ENCODE measurements at places on chromosomes 7 and 10.

- no peak for DNase-seq
These were observed 25.5 kb downstream of the MMRN2 start for GRCh38 chr10:86931872-86932271.

GRCh38 chr7:142477079-142477651, 219.3 kb upstream of the PRSS58 start:
- DNase-seq, result no peak

- peak; percentile 15 for DNase-seq
These were observed 90.8 kb downstream of the CHN2 start for GRCh38 chr7:29285444-29285793.

- DNase-seq, result no peak
These were observed 430.2 kb downstream of the LRMDA start for GRCh38 chr10:75861582-75861981.

- peak; percentile 27 for DNase-seq
These were observed 127.9 kb upstream of the PRSS58 start for GRCh38 chr7:142385491-142386340.

GRCh38 chr10:71966046-71967004, 2.1 kb downstream of the CHST3 start:
- DNase-seq, result no peak

DNA sequence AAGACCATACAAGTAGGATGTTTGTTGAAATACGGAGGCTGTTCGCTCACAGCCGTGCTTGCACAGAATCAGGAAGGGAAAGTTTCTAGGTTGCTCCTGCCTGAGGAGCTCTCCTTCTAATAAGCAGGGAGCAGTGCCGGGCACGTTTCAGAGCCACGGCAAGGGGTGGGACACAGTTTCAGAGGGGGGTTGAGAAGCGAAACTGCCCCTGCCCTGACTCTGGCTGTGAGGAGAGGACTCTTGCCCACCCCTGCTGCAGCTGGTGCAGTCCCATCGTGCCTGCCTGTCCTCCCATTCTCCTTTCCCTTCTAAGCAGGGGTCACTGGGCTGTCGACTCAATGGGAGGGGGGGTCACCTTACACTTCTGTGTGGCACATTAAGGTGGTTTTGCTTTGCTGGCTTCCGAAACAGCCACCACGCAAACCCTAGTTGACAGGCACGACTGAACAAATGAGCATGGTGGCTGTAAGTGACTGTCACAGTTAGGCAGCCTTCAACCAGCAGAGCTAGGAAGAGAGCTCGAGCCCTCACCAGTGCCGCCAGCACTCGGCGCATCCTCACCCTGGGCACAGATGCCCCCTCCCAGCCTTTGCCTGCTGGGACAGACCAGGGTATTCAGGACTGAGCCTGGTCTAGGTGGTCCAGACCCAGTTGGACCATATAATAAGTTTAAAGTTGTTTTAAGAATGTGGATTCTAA, 37.5 kb downstream of the ZNF467 start:
- DNase-seq, result no peak

- DNase-seq, result no peak
These were observed 26.3 kb downstream of the GUSB start for GRCh38 chr7:65955718-65956117.

DNA sequence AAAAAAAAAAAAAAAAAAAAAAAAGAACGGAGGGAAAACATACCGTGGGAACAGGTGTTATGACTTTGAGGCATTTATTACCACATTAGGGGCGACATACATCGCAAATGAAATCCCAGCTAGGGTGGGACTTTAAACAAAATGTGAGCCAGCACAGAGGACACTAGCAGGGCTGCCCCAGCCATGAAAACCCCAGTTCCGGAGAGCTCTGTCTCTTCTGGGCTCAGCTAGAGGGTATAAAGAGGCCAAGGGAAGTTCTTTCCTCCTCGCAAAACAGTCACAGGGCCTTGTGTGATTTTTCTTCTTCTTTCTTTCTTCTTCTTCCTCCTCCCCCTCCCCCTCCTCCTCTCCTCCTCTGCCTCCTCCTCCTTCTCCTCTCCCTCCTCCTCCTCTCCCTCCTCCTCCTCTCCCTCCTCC, 59.9 kb upstream of the ECHDC3 start:
- DNase-seq, result no peak

- no peak for DNase-seq
These were observed 86.0 kb downstream of the ICA1 start for GRCh38 chr7:8175929-8176369.

DNA sequence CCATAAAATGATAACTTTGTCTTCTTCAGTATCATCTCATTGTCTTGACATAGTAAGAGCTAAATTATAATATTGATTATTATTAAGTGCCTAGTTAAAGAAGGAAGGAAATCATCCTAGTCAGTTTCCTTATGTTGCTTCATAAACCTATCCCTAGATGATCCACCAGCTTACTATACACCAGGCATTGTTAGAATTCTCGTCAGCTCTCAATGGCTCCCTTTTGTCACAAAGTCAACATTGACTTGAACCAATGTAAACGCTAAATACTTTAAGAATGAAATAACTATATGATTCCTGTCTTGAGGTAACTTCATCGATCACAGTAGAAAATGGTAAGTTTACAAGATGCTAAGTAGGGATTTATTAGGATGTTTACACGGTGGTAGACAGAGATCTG, 1162.9 kb downstream of the CNTNAP2 start:
- DNase-seq, result no peak

- no peak for DNase-seq
These were observed 88.8 kb downstream of the C10orf90 start for GRCh38 chr10:126581648-126582046.

DNA sequence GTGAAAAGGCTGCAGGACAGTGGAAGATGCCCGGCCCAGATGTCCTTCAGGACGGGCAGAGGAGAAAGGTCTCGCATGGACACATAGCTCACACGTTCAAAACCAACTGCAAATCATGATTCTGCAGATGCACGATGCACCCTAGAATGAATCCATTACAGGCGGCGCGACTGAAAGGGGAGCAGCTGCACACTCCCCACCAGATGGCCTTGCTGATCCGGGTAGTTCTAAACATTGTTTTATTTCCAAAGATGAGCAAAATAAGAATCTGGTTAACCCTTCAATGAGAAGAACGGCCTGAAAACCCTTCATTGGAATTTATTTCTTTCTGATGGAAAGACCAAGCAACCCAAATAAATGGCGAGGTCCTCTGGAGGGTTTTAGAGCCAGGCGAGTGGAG, 33.8 kb downstream of the CHST15 start:
- DNase-seq, result no peak

GRCh38 chr7:27921081-27921836, 181.3 kb downstream of the TAX1BP1 start:
- peak; percentile 40 for DNase-seq

DNA sequence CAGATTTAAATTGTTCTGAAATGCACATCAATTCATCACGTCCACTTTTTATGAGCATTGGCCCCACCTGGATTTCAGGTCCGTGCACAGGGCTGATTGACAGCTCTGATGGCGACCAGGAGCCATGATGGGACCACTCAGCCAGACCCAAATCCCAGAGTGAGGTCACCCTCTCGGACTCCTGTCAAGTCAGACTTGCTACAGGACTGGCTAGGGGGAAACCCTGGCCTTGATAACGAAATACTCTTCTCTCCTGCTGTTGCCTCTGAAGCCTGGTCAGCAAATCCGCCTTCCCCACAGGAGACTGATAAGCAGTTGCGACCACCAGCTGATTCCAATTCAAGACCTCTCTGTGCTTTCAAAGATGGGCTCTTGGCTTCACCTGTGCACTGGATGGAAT, 76.4 kb downstream of the CARD11 start:
- DNase-seq, result no peak

DNA sequence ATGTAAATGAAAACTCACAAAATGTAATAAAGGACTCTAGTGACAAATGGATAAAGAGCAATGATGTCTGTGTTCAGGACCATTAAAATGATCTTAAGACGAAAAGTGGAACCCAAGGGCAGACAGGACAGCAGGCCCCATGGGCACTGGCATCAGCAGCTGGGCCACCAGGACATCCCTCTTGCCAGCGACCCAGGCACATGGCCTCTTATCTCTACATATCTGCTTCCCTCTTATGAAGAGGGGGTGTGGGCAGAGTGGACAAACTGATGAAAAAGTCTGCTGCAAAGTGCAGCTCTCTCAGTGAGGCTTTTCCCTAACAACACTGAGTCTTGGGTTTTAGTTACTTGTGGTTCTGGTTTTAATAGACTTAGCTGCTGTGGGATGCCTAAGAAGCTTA, 44.8 kb upstream of the ANKRD1 start:
- no peak for DNase-seq

DNA sequence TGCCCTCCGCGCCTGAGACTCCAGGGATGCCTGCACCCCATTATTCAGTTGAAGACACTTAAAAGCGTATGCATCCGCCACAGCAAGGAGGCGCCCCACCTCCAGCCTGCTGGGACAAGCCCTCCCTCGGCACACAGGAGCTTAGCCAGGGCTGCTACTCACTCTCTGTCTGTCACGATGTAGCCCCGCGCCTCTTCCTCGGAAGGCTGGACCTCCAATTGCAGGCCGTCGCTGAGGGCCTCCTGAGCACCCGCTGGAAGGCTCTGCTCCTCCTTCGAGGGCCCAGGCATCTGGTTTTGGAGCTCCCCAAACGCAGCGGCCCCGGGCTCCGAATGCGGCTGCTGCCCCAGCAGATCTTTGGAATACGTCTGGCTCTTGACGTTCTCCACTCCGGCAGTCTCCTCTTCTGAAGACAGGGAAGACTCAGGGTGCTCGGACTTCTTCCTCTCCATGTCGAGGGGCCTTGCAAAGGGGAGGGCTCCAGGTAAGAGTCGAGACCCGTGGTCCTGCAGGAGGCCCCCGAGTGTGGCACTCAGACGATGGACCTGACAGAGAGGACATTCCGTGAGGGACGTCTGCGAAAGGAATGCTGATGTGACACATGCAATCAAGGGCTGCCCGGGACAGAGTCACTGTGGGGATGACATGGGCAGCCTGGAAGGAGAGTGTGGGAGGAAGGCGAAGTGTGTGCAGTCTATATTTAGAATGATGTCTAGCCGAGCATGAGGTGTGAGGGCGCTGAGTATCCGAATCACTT, 453.9 kb downstream of the PTPRN2 start:
- no peak for DNase-seq

- no peak for DNase-seq
These were observed 349.7 kb downstream of the KIF20B start for GRCh38 chr10:90051053-90051452.

GRCh38 chr10:69801434-69802315, at the start of gene COL13A1:
TSS of gene COL13A1 (plus strand) at chr10:69801906. CDS start at chr10:69802424, 518 bp downstream.
- DNase-seq, result no peak

- DNase-seq, result no peak
These were observed 5.4 kb upstream of the DMTF1 start for GRCh38 chr7:87146740-87147386.

DNA sequence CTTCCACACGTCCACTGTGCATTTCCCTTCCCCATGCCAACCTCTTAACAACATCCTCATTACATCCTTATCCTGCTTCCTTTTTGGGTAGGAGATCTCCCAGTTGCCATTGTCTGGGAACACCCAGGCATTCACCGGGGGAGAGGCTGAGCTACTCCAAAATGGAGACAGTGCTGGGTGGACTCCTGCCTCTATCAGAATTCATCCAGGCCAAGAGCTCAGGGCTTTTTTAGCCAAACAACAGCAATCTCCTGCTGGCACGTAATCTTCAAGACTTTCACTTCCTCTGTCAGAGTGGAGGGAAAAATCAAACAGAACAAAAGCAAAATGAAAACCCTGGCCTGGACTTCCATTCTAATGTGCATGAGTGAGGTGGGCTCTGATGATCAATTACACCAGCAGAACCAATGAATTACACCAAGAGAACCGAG, 245.0 kb downstream of the PRPF18 start:
- DNase-seq, result no peak

DNA sequence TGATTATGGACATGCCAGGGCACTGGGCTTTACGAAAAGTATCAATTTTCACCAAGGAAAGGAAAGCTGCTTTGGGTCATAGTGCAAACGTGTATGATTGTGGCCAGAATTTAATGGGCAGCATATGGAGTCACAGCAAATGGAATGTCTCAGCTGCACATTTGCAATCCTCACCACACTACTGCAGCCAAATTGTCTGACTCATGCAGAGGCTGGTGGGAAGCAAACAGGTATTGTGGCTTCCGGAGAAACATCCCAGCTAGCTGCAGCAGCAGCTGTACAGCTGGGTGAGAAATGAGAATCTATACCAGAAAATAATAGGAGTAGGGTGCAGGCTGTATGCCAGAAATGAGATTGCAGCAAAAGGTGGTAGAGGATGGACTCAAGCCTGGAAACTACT, 374.7 kb upstream of the VWC2 start:
- DNase-seq, result no peak

GRCh38 chr10:122349758-122350369, 24.6 kb upstream of the PLEKHA1 start:
- DNase-seq, result no peak

GRCh38 chr7:7188091-7188490, 5.7 kb downstream of the C1GALT1 start:
- no peak for DNase-seq

- no peak for DNase-seq
These were observed 161.7 kb upstream of the PLXDC2 start for GRCh38 chr10:19654576-19654975.

DNA sequence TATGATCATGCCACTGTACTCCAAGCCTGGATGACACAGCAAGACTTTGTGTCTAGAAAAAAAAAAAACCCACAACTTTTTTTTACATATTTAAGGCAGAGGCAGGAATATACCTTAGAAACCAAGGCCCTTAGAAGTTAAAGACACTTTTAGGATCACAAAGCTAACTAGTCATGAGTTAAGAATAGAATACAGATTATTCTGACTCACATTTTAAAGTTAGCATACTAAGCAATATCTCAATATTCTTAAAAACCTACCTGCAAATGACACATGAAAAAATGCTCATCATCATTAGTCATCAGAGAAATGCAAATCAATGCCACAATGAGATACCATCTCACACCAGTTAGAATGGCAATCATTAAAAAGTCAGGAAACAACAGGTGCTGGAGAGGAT, 177.7 kb downstream of the CHCHD3 start:
- no peak for DNase-seq

GRCh38 chr10:109259293-109259692, 664.0 kb downstream of the XPNPEP1 start:
- no peak for DNase-seq

- DNase-seq, result no peak
These were observed 30.7 kb downstream of the CUL2 start for GRCh38 chr10:35059481-35059880.

GRCh38 chr10:61135276-61135721, 191.3 kb upstream of the RHOBTB1 start:
- DNase-seq, result no peak

DNA sequence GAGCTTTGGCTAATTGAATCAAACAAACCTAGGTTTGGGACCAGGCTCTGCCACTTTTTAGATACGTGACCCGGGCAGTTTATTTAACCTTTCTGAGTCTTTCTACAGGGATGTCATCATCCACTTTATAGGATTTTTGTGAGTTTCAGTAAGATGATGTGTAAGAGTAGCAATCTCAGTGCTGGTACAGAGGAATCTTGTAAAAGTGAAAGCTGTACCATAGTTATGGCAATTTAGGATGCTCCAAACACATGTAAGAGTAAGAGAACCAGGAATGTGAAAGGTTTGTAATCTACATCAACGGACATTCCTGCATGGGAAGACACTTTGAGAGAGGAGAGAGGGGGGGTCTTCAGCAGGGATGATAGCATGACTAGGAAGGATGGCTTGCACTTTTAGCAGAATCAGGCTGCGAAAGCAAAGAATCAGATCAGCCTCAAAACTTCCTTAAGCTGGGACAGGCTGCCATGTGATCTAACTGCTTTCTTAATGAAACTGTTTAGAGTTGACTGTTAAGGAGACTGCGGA, 968 bp downstream of the NOLC1 start:
- no peak for DNase-seq

GRCh38 chr7:7399707-7400106, 136.0 kb downstream of the COL28A1 start:
- DNase-seq, result no peak

GRCh38 chr7:94104301-94104700, 100.1 kb upstream of the BET1 start:
- DNase-seq, result no peak

Data from KG1 (cell line).